ACHN (cell line): ENCODE measurements at places on chromosomes 12 and 14.

DNA sequence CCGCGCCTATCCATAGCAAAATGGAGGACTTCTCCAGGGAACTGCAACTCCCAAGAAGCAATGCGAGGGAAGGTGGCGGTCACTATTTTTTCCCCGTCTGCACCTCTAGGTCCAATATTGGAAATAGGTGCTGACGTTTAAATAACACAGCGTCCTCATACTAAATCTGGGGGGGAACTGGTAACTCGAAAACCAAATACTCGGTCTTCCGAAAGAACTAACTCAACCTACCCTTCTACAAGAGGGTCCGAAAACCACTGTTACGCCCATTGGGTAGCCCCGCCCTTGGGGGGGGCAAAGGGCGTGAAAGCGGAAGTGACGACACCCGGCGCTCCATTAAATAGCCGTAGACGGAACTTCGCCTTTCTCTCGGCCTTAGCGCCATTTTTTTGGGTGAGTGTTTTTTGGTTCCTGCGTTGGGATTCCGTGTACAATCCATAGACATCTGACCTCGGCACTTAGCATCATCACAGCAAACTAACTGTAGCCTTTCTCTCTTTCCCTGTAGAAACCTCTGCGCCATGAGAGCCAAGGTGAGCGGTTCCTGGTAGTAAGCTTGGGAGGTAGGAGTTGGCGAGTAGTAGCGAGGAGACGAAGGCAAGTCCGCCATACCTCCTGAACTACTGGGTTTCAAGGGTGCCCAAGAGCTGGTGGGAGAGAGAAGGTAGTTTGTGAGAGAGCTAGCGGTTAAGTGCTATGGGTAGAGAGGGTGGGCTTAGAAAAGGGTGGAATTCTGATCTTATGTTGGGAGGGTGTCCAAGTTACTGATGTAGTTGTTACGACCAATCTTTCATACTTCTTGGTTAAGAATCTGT, at the start of gene RPL41:
RPL41 (plus strand) TSS at position 367 of the 815 bp plus-strand sequence.
- peak; percentile 98 for DNase-seq

DNA sequence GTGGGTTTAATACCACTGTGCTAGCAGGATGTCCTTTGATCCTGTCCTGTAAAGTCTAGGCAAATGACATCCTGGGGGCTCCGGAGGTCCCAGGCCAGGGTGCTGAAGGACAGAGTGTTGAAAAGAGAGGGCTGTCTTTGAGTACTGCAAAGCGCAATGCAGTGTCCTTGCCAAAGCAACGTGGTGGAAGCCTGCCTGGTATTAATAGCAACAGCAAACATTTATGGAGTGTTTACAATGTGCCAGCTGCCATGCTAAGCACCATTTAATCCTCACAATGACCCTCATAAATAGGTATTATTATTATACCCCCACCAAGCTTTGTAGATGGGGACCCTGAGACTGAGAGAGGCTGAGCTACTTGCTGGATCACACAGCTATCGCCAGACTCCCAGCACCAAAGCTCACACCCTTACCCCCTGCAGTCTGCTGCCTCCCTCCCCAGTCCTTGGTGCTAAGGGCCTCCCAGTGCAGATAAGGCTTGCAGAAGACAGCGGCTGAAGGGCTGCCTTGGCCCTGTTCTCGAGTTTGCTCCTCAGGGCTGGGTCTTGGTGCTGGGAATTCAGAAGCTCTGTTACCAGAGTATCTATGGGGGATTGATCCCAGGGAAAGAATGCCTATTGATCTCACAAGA, 427.7 kb downstream of the FUT8 start:
- DNase-seq, result no peak

GRCh38 chr12:132446633-132447326, 43.2 kb upstream of the FBRSL1 start:
- DNase-seq, result no peak

GRCh38 chr14:31968107-31968810, 108.8 kb upstream of the ARHGAP5 start:
- DNase-seq, result no peak

GRCh38 chr12:52976574-52977071, 27.7 kb downstream of the KRT18 start:
- DNase-seq, result no peak

GRCh38 chr12:28313631-28314030, 123.4 kb downstream of the CCDC91 start:
- DNase-seq, result no peak

GRCh38 chr14:24612196-24612595, 2.7 kb upstream of the GZMH start:
- DNase-seq, result no peak

- no peak for DNase-seq
Observed at GRCh38 chr14:79090641-79091180, 920.5 kb downstream of the NRXN3 start.

- no peak for DNase-seq
Observed at GRCh38 chr12:47362126-47362705, 282.5 kb upstream of the AMIGO2 start.

DNA sequence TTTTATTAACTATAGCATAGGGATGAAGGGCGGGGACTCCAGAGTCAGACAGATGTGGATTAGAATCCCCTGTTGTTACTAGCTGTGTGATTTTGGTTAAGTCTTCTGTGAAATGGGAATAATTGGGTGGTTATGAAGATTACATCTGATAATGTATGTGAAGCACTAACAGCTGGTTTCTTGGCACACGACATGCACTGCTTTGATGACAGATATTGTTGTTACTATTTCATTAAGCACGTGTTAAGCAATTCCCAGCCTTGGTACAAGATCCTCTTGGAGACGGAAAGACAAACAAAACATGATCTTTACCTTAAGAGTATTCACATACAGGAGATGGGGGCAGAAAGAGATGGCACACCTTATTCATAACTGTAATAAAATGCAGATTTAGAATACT, 7.9 kb downstream of the PPFIBP1 start:
- no peak for DNase-seq

DNA sequence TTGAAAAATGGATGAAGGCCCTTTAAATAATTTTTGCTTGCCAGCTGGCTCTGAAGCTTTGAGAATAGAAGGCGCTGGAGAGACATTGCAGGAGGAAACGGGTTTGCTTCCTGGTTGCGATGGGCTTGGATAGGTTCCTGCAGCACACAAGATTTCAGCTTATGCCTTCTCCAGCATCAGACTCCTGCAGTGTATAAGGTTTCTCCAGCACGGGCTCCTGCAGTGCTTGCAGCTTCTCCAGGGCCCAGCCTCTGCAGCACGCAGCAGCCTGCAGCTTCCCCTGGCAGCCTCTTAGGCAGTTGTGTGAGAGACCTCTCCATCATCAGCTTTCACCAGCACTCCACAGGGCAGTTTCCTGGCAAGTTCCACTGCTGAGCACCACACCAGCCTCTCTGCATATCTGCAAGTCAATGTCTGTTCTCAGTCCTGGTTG, 78.7 kb upstream of the ZDHHC17 start:
- DNase-seq, result no peak

DNA sequence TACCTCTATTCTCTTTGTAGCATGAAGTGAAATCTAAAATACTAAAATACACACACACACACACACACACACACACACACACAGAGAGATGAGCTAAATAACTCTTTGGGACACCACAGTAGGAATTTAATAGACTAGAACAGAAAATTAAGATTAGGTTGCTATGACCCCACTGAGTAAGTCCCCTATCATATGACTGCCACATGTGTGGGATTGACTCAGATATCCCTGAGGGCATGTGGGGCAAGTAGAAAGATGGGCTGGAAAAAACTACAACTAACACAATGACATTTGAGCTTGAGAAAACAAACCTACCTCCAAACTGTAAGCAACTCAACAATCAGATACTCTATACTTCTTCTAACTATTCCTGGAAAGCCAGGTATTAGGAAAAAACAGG, 27.0 kb downstream of the SLC25A21 start:
- DNase-seq, result no peak

GRCh38 chr12:102347811-102348210, 132.6 kb downstream of the IGF1 start:
- DNase-seq, result no peak

GRCh38 chr12:121628037-121628436, 1.7 kb downstream of the ORAI1 start:
- no peak for DNase-seq

GRCh38 chr14:106120101-106120500, 593.7 kb downstream of the TMEM121 start:
- DNase-seq, result no peak

- no peak for DNase-seq
Observed at GRCh38 chr12:64510667-64511066, 58.7 kb downstream of the TBK1 start.

DNA sequence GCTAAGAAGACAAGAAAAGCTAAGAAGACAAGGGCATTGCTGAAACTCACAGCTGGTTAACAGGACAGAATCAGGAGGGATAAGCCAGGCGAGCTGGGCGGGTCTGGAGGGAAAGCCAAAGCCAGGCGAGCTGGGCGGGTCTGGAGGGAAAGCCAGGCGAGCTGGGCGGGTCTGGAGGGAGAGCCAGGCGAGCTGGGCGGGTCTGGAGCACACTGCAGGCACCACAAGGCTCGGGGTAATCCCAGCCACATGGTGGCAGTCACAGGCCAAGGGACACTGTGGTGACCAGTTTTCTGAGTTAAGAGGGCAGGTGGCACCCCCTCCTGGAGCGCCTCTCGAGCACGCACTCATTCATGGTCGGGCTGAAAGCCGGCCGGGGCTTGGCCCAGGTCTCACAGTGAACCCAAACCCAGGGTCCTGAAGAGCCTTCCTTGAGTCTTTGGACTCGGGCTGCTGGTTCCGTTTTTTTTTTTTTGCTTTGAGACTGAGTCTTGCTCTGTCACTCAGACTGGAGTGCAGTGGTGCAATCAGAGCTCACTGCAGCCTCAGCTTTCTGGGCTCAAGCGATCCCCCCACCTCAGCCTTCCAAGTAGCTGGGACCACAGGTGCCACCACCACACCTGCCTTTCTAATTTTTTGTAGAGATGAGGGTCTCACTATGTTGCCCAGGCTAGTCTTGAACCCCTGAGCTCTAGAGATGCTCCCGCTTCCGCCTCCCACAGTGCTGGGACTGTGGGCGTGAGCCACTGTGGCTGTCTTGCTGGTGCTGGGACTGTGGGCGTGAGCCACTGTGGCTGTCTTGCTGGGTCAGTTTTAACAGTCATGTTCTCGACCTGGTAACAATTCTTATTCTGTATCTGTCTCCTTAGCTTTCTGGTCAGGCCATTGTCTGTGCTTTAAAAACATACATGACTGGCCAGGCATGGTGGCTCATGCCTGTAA, 40.2 kb downstream of the HSP90AA1 start:
- DNase-seq, result peak; percentile 24

- no peak for DNase-seq
Observed at GRCh38 chr12:21472197-21472823, 29.1 kb downstream of the RECQL start.

- no peak for DNase-seq
Observed at GRCh38 chr12:89309815-89310214, 42.5 kb downstream of the DUSP6 start.

DNA sequence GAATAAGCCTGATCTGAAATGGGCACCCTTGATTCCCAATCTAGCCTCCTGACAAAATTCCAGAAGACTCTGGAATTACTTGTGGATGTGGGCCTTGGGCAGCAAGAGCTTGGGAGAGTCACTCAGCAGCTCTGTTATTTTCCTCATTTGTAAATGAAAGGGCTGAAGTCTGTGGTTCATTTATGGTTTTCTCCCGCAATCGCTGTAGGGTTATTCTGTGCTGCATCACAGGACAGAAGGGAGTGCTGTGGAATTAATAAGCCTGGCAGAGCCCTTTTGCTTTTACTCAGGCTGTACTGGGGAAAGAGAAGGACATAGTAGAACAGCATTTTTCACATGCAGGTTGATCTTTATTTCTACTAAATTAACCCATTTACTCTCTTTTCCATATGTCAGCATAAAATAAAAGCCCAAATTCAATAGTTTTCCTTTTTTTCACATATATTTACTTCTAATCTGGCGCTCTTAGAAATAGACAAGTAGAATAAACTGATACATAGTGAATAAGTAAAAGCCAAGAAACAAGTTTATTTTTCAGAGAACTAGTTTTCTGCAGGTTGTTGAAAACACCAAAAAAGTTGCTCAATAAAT, 49.2 kb downstream of the DUSP16 start:
- no peak for DNase-seq

GRCh38 chr14:51609251-51609954, 42.3 kb upstream of the FRMD6 start:
- no peak for DNase-seq

DNA sequence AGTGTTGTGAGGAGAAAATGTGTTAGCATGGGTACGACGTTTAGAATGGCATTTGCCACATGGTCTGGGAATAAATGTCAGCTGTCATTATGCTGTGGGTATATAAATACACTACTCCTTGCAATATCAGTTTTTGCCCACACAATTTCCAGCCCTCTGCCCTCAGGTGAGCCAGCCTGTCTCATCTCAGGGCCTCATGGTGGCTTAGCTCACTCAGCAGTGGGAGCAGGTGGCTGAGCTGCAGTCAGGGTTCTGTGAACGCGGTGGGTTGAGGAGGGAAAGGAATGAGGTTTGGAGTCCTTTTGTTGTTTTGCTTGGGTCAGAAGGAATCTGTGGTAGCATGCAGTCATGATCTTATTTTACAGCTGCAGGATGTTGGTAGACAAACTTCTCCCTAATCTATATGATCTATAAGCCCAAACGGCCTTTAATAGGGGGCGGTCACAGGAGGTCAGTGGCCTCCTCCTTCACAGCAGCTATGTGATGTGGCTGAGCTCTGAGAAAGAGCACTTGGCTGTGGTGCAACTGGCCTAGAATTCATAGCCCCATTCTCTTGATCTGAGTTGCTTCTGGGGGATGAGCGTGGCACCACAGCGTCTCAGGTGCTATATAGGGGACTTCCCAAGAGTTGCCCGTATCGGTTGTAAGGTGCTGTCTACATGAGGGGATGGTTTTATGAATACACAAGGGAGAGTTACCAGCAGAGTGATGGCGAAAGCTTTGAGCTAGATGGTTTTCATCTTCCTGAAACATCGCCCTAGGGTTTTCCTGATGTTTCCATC, 27.8 kb upstream of the KCNA5 start:
- no peak for DNase-seq
